ENCODE measurements at places on chromosomes 1 and 21.

GRCh38 chr1:169696273-169697100 is 14.9 kb downstream of the SELL start:
- no peak for DNase-seq

- no peak for DNase-seq
These were observed 31.3 kb upstream of the SLC19A1 start for GRCh38 chr21:45573452-45574035.

DNA sequence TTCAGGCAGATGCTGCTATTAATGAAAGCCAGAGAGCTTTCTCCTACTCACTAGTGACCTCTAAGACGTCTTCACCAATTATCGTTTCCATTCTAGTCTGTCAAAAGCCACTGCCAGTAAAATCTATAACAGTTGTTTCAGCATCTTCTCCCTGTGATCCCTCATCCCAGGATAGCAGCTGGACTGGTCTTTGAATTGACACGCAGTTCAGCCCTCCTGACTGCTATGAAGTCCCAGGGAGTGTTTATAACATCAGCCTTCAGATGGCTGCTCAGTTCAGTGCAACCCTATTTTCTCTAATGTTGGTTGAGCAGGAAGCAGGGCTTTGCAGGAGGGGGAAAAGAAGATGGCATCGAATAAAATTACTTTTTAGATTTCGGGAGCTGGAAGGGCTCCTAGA is 23.6 kb upstream of the MARK1 start:
- no peak for DNase-seq

- DNase-seq, result no peak
These were observed 411.0 kb downstream of the LMO4 start for GRCh38 chr1:87739704-87740103.

DNA sequence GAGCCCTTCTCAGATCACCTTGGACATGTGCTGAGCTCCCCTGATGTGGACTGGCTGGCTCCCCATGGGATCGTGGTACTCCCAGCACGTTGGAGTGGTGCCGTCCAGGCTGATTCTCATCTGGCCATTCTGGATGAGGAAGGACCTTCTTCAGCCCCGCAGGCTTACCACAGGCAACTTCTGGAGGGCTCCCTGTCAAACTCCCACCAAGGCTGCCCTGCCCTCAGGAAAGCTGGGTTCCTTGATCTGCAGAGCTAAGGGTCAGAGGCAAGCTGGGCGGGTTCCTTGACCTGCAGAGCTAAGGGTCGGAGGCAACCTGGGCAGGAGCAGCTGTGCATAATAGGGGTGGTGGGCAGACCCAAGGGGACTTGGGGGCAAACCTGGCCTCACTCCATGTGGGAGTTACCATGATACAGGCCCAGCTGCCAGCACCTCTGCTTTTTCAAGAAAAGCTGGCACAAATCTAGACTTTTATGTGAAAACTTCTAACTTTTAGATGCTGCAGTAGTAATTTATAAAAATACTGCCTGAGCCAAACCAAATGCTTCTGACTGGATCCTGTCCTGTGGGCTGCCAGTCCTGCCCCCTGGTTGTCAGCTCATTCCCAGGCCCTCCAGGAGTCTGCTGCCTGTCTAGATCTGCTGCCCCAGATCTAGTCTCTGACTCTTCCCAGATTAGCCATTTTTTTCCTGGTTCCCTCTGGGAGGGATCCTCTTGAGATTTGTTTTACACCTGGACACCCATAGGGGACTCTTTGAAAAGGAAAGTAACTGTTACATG is 5.6 kb upstream of the THEM5 start:
- no peak for DNase-seq

GRCh38 chr1:1371364-1371745 is 3.7 kb downstream of the AURKAIP1 start:
- peak; percentile 42 for DNase-seq

- no peak for DNase-seq
These were observed 9.1 kb downstream of the LAMC1 start for GRCh38 chr1:183032122-183032921.

- no peak for DNase-seq
These were observed 522.8 kb downstream of the LMO4 start for GRCh38 chr1:87851490-87851889.

DNA sequence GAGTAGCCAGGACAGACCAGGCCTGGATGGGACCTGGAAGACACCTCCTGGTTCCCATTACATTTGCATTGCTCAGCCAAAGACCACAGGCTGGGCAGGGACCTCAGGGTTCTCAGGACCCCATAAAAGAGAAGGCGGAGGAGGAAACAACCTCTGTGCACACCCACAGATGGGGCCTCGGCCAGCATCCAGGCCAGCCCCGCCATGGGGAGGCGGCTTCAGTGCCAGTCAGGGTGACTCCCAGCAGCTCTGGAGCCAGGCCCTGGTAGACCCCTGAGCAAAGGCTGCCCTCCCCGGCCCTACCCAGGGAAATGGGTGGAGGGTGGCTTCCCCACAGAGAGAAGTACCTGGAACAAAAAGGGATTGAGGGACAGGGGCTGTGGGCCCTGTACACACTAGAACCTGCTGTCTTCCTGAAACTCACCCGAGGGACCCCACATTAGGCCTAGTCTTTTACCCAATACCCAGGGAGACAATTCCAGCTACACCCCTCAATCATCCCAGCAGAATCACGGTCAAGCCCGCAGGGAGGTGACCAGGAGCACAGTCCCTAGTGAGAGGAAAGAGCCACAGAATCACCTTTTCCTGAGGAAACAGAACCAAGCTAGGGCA is 64.5 kb downstream of the PSMG1 start:
- DNase-seq, result no peak

- no peak for DNase-seq
These were observed 19.5 kb upstream of the HLCS start for GRCh38 chr21:36985751-36986594.

- peak; percentile 72 for DNase-seq
These were observed 5.2 kb downstream of the TNFRSF18 start for GRCh38 chr1:1200876-1201810.

GRCh38 chr1:38045401-38046332 is 926 bp downstream of the POU3F1 start:
- DNase-seq, result no peak

GRCh38 chr1:21042929-21043605 is 133.6 kb downstream of the EIF4G3 start:
- DNase-seq, result no peak

GRCh38 chr1:26156285-26157038 is 2.4 kb upstream of the FAM110D start:
- no peak for DNase-seq

DNA sequence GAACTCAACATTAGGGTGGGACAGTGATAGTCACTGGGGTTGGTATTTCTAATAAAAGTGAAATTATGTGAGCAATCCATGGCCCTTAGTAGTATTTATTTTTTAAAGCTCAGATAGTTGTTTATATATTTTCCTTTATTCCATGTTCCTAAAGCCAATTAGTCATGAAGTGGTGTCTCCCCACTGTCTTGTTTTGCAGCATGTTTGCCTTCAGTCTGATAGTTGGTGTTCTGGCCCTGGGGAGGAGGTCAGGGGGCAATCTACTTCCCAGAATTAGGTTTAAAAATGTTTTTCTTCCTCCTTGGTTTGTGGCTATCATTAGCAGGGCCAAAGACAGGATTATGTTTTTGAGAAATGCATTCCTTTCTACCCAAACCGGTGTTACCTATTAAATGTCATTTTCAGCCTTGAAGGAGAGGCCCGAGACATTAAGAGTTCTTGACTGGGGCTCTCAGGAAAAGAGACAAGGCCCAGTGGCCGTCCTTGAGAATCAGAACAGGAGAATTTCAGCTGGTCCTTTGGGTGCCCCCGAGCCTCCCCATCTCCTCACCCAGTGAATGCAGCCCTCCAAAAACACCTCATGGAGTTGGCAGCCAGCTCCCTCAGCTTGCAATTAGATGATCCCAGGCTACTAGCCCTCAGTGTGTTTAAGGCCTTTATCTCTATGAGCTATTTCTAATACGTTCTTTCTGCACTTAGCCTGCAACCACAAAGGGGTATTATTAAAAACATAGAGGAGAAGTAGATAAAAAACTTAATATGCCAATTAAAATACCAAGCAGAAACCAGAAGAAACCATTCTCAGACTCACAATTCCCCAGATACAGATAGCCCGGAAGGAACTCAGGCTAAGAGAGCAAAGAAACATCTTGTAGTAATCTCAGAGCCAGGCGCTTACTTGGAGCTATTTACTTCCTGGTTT is 71.3 kb upstream of the NGF start:
- no peak for DNase-seq

GRCh38 chr1:229751610-229752009 is 125.6 kb downstream of the URB2 start:
- no peak for DNase-seq

DNA sequence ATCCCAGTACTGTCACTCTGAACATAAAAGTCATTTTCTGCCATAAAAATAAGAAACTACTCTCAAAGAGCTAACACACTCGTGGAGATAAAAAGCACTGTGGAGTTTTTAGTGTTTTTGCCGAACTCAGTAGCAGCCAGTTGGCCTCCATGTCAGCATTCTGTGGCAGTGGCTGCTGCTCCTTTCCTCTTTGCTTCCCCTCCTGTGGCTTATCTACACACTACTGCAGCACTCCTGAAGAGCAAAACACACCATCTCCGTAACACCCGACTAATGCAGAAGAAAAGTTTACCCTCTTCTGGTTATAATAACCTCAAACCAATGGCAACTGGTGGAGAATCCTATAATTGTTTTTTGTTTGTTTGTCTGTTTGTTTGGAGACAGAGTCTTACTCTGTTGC is 44.9 kb downstream of the RAB3GAP2 start:
- DNase-seq, result no peak
